ENCODE measurements at places on chromosomes 3 and 15.

DNA sequence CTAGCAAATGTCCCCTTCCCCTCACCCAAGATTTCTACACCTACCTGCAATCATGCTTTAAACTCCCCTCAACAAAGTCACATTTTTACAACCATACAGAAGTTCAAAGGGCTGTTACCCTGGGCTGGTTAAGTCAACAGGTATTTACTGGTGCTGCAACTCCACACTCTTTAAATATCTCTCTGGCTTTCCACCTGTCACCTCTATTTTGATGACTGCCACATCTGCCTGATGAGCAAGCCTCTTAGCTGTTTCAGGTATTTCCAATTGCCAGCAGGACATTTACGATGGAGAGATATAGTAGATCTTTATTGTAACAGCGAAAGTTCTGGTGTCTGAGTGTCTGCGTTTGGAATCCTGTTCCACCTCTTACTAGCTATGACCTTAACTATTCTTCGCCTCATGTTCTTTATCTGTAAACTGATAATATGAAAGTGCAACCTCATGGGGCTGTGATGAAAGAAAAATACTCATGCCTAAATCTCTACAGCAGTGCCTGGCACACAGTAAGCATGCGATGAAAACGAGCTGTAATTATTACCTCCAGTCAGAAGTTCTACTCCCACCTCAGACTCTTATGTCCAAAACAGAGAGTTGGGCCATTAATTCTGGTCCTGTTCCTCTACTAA is 44.2 kb upstream of the TPM1 start:
- no peak for DNase-seq

DNA sequence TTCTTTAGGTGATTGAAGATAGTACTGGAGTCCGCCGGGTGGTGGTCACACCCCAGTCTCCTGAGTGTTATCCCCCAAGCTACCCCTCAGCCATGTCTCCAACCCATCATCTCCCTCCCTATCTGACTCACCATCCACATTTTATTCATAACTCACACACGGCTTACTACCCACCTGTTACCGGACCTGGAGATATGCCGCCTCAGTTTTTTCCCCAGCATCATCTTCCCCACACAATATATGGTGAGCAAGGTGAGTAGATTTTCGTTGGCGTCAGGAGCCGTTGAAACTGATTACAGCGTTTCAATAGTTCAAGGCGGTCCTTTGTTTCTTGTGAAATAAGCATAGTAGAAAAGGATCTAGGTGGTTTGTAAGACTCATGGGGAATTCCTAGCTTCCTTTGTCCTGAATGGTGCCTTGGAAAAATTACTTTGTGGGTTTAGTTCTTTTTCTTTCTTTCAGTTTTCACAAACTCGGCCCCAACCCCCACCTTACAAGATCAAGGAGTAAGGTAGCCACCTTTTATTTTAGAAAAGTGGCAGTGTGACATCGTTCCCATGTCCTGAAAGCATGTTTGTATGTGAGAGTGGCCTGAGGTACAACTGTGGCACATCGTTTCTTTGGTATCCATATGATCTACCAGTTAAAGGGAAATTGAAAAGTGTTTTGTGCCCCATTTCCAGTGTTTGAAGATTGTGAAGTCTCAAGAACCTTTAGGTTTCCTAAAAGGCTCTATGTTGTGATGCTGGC is 200.6 kb downstream of the GHSR start:
- no peak for DNase-seq

- no peak for DNase-seq
Measured at GRCh38 chr3:131705558-131706051, 202.8 kb upstream of the MRPL3 start.

- DNase-seq: no peak
Measured at GRCh38 chr3:159620873-159621272, 367.8 kb upstream of the IL12A start.

GRCh38 chr3:190847436-190847835 is 15.1 kb downstream of the GMNC start:
- no peak for DNase-seq

DNA sequence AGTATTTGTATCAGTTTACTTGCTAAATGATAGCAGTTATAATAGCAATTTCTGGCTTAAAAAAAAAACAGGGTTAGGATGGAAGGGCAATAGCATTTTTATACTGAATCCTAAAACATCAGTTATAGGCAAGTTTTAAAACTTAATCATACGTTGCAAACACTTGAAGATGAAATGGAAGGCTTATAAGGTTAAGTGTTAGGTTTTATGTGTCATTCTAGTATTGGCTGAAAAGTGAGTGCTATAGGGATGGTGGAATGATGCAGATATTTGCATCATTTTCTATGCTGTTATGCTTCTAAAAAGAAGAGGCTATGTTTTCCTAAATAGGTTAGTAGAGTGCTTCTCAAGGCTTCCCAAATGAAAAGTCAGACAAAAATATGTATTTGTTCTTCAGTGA is 23.3 kb downstream of the ARIH1 start:
- DNase-seq: no peak

- DNase-seq: no peak
Measured at GRCh38 chr15:64156652-64157331, 5.3 kb downstream of the SNX22 start.

- DNase-seq: no peak
Measured at GRCh38 chr3:134682196-134682880, 31.5 kb upstream of the KY start.

GRCh38 chr15:44145495-44145894 is 49.6 kb downstream of the FRMD5 start:
- no peak for DNase-seq

GRCh38 chr15:81492331-81492968 is 118.4 kb upstream of the TMC3 start:
- DNase-seq: no peak

- no peak for DNase-seq
Measured at GRCh38 chr3:122577409-122578031, at the start of gene PARP15. Gene PARP15, plus strand, starts transcription at chr3:122577650. Its CDS starts 18 bp downstream, at chr3:122577668.

- DNase-seq: no peak
Measured at GRCh38 chr3:77475507-77475906, 435.6 kb downstream of the ROBO2 start.

Data from NB4 (cell line).